ENCODE measurements at places on chromosomes 1 and 21.

DNA sequence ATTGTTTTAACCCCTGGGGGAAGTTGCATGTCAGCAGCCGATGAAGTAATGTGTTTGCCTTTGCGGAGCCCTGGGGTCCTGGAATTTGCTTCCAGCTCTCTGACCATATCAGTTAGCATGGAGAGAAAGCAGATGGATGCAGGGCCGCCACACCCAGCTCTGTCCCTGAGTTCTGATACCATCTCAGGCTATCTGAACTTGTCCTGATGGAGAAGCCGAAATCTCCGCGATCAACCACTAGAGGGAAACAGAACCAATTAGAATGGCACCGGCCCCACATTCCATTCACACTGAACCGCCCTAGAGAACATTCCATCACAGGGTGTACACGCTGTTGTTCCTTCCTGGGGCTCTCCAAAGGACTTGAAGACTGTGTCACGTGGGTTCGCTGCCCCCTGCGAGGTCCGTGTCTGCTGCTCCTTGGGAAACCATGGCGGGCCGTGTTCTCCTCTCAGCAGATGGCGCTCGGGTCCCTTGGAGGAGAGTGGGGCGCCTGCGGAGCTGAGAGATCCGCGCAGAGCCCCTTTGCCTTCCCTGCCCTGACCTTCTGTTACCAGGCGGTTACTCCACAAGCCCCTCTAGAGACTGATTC, 75.4 kb downstream of the ABCA4 start:
- no peak for DNase-seq

GRCh38 chr1:223842784-223843183, 3.0 kb downstream of the TP53BP2 start:
- no peak for DNase-seq

- no peak for DNase-seq
Measured at GRCh38 chr1:24724345-24725208, 20.7 kb upstream of the CLIC4 start.

DNA sequence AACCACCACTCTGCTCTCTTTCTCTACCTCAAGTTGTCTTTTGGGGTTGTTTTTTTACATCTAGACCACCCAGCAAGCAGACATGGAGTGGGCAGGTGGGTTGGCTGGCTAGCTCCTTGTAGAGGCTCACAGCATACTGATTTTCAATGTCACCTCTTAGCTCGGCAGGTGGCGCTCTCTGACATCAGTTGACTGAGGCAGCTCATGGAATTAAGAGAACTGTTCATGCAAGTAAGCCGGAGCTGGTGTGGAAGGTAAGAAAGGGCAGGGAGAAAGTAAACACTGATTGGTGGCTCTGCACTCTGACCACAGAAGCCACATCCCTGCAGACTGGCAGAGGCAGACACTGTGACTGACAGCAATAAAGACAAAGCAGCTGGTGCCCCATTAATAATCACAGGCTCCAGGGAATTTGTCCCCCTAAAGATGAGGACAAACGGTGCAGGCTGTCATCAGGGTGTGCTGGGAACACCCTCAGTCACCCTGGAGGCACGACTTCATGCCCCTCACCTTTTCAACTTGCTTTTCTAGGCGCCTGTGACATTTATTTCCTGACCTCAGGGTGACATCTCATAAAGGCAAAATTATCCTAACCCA, 226.8 kb downstream of the LMX1A start:
- no peak for DNase-seq

GRCh38 chr1:231923491-231924041, 297.0 kb downstream of the DISC1 start:
- no peak for DNase-seq

- DNase-seq: no peak
Measured at GRCh38 chr1:194256010-194256409, 1069.6 kb upstream of the B3GALT2 start.

DNA sequence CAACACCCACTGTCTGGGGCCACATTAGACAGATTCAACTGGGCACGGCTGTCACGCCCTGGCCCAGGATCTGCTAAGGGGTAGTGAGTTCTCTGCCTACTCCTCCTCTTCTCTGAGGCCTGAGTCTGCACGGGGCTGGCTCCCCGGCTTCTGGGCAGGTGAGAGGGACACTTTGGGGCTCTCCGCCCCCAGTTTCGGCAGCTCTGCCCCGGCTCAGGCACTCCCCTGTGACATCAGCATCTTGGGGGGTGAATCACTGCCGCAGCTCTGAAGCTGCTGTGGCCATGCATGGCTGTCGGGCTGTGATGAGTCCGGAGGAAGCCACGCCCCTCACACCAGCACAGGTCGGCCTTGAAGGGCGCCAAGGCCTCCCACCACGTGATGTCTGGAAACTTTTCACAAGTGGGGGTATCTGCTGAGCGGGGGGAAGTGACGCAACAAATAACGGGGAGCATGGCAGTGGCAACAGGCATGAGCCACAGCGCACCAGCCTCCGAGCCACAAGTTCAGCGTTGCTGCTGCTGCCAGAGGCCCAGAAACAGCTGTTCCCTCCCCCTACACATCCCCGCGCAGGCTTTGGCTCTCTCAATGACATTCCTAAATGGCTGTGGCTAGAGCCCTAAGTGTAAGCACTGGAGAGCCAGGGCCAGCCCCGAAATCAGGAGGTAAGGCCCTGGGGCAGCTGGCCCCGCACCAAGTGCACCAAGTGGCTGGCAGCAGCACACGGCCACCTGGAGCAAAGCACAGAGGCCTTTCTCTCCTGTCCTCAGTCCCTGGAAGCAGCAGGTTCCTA, 26.3 kb downstream of the ZBTB17 start:
- DNase-seq: peak; percentile 90

DNA sequence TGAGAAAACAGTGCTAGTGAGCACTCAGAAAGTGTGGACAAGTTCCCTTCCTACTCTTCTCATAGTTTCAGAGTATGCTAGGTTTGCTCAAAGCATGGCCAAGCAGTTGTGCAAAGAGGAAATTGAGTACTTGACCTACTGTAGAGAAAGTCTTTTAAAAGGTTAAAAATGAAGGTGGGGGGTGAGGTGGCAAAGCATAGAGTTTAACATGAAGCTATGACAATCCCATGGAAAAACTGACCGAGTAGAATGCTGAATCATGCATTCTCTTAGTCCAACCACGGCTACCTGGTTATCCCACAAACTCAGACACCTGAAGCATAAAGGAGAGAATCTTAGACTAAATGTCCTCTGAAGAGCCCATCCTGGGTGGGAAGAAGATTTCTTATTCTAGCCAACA, 79.9 kb downstream of the PTPN14 start:
- no peak for DNase-seq

DNA sequence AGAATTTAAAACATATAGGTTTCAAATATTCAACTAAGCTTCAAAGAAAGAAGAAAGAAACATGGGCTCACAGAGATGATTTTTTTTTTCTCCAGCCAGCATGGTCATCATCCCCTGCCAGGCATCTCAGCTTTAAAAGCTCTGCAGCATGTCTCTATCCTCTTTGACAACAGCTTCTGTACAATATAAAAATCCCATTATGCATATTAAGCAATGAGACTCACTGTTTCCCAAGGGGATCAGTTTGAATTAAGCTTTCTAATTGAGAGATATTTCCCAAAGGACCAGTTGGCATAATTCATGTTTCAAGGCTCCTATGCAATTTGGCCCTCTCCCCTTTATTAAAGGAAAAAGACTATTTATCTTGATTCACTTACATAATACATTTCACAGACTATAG, 220.3 kb downstream of the GRIK1 start:
- no peak for DNase-seq

DNA sequence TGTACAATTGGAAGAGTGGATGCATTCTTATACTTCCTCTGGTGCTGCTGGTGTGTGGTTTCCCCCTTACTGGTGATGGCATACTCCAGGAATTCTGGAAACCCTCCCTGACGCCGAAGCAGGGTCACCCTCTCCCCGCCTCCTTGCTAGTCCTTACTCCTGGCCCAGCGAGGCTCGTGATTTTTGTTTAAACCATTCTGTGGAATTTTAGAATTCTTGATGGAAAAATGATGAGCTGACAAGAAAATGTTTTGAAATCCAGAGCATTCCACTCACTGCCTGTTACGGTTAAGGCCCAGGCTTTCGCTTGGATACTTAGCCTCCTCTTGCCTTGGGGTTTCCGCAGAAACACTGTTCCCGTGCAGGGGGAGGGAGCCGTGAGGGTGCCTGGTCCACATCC, 41.1 kb downstream of the IL6R start:
- no peak for DNase-seq

- DNase-seq: peak; percentile 82
Measured at GRCh38 chr1:198556971-198557370, 16.5 kb upstream of the ATP6V1G3 start.

- no peak for DNase-seq
Measured at GRCh38 chr1:77824079-77824478, 44.6 kb downstream of the MIGA1 start.

GRCh38 chr1:23344987-23345472, 946 bp upstream of the HNRNPR start:
- DNase-seq: no peak

DNA sequence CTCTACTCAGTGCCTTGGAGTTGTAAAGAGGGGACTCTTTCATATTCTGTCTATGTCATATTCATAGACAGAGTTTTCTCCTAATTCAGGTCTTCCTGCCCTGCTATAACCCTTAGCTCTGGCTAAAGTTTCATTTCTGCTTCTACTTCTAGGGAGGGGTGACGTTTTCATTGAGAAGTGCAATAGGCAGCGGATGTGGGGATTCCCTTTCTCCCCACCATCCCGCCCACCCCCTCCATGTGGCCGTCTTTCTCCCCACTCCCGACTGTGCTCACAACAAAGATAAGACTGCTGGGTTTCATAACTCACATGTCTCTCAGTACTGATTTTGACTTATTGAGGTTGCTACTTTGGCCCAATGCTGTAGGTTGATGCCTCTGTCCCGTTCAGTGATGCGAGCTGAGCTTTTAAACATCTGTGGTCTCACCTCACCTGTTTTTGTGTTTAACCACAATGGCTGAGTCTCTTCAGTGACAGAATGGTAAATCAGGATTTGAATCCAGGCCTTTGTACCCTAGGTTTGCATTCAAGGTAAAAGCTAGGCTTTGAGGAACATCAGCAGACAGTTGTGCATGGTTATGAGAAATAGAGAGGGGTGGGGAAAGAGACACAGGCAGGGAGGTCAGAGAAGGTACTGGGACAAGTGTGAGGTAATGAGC, 7.8 kb upstream of the KIF14 start:
- peak; percentile 24 for DNase-seq

DNA sequence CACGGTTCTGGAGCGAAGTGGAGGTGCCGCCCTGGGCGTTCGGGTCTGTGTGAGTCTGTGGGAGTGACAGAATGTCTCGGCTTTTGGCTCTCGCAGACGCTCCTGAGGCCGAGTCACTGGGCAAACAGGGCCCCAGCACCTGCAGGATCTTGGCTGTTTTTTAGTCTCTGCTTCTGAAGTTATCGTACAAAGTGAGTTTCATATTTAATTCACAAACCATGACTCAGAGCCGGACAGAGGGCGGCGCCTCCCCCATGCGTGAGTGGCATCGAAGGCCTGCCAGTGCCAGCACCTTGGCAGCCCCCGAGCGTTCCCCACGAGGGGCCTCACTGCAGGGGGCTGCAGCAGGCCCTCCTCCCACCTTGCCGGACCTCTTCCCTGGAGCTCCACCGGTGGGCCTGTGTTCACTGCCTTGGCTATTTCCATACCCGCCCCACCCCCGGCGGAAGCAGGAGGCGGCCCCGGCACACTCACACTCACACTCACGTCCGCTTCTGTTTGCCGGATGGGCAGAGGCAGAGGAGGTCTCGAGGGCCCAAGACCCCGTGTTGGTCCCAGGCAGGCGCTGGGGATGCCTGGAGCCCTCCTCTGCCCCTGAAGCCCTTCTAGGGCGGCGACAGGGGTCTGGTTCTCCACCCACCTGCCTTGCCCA, 56.3 kb downstream of the MORN1 start:
- no peak for DNase-seq

DNA sequence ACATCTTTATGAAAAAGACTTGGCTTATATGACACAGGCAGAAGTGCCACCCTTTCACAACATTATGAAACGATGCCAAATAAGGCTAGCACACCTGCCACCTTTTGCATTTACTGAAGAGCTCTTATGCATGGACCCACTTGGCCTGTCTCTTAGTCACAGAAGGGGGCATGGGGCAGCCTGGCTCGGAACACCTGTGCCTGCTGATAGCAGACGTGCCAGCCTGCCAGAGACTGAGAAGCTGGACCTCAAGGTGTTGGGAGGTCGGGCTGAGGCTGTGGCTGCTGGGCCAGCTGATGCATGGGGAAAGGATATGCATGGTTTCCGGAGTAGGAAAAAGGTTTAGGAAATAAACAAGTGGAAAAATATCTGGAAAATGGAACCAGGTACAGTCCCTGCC, 21.5 kb downstream of the RCAN1 start:
- DNase-seq: no peak

DNA sequence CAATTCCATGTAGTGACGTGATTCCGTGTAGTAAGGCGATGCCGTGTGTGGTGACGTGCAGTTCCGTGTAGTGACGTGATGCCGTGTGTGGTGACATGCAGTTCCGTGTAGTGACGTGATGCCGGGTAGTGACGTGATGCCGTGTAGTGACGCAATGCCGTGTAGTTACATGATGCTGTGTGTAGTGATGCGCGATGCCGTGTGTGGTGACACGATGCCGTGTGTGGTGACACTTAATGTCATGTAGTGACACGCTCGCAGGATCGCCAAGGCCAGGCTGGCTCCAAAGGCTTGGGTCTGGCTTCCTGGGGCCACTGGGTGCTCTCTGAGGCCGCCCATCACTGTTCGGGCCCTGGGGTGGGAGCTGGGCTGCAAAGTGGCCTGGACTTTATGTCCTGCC, 14.2 kb downstream of the COL18A1 start:
- DNase-seq: no peak

DNA sequence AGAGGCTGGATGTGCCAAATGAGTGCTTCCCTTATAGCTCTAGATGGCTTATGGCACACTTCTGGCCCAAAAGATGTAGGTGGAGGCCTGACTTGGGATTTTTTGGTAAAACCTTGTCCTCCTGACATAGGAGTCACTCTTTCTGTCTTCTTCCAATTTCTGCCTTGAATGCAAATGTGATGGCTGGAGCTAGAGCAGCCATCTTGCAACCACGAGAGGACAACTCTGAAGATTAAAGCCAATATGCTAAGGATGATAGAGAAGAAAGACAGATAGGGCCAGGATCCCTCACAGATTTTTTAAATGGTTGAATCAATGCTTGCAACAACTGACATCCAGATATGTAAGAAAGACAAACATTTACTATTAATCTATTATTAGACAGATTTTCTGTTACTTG, 8.5 kb upstream of the GPR137B start:
- no peak for DNase-seq

GRCh38 chr1:60746278-60746791, 336.0 kb upstream of the NFIA start:
- DNase-seq: no peak

DNA sequence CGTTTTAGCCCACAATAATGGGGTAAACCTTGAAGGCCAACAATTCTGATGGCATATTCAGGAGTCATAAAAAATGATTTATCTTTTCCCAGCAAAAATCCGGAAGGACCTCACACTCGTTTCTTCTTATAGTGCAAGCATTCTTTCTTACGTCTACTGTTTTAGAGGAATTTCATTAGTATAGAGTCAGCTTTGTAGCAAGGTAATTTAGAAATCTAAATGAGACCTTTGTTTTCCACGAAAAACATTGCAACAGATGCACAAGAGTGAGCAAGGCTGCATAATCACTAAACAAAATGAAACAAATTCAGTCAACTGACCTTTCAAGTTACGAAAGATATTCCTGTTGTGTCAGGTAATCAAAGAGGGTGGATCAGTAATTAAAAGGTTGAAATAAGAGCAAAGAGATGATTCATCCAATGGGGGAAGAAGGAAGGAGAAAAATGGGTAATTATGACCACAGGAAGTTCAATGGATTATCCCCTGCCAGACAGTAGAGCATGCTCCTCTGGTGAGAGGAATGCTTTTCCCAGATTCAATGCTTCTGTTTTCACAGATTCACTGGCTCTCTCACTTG, 560 bp upstream of the CSDE1 start:
- no peak for DNase-seq

GRCh38 chr1:239303289-239303688, 83.1 kb upstream of the CHRM3 start:
- no peak for DNase-seq

Data from central memory CD4-positive, alpha-beta T cell (primary cell).